ENCODE measurements at places on chromosomes 4 and X.

- DNase-seq = no peak
Measured at GRCh38 chr4:180913750-180914149, 1329.5 kb upstream of the TENM3 start.

DNA sequence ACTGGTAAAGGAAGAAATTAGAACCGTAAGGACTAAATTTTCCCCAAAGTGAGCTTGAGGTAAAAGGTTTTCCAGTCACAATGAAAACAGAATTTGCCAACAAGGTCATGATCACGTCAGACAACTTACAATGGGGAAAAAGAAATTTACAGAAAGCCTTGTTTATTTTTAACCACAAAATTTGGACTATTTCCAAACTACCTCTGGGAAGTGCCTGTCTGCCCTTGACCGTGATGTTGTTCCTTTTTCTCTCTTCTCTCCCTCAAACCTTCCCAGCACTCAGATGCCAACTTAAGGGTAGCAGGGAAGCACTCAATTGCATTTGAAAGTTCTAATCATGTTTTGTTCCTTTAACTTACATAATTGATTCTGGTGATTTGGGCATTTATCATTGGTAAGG, 32.5 kb downstream of the MEPE start:
- DNase-seq = no peak

DNA sequence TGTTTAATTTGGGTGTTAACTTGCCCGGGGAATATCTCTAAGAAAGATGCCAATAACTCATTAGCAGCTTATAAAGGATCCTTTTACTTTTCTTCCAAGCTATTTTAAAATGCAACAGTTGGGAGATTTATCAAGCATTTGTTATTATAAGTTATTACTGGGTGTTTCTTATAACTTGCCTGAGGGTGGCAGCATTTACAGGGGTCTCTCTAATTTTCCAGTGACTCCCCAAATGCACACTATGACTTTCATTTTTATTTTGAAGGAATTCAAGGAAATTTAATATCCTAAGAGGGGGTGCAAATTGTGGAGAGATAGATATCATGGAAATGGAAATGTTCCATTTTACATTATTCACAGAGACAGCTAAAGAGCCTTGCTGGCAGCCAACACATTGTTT, 138.0 kb downstream of the PDGFRA start:
- peak; percentile 32 for DNase-seq

DNA sequence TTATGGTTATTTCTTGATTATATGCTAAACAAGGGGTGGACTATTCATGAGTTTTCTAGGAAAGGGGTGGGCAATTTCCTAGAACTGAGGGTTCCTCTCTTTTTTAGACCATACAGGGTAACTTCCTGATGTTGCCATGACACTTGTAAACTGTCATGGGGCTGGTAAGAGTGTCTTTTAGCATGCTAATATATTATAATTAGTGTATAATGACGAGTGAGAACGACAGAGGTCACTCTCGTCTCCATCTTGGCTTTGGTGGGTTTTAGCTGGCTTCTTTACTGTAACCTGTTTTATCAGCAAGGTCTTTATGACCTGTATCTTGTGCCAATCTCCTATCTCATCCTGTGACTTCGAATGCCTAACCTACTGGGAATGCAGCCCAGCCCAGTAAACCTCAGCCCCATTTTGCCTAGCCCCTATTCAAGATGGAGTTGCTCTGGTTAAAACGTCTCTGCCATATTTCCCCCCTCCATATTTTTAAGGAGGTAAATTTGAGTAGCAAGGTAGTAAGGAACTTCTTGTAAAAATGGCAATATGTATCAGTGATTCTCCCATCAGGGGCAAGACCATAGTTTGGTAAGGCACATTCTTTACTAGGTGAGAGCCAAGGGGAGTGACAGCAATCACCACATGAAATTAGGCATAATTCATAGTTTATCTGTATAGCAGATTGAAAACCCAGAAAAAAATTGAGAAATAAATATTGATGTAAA, 2.6 kb downstream of the CXCL2 start:
- DNase-seq = no peak

- peak; percentile 83 for DNase-seq
Measured at GRCh38 chr4:6269616-6270511, at the start of gene WFS1. Gene WFS1, plus strand, starts transcription at chr4:6269850. Its CDS starts 7,606 bp downstream, at chr4:6277456.

GRCh38 chrX:148567779-148568178, 67.4 kb downstream of the AFF2 start:
- DNase-seq = no peak

- no peak for DNase-seq
Measured at GRCh38 chrX:19972984-19973383, 17.9 kb downstream of the BCLAF3 start.

DNA sequence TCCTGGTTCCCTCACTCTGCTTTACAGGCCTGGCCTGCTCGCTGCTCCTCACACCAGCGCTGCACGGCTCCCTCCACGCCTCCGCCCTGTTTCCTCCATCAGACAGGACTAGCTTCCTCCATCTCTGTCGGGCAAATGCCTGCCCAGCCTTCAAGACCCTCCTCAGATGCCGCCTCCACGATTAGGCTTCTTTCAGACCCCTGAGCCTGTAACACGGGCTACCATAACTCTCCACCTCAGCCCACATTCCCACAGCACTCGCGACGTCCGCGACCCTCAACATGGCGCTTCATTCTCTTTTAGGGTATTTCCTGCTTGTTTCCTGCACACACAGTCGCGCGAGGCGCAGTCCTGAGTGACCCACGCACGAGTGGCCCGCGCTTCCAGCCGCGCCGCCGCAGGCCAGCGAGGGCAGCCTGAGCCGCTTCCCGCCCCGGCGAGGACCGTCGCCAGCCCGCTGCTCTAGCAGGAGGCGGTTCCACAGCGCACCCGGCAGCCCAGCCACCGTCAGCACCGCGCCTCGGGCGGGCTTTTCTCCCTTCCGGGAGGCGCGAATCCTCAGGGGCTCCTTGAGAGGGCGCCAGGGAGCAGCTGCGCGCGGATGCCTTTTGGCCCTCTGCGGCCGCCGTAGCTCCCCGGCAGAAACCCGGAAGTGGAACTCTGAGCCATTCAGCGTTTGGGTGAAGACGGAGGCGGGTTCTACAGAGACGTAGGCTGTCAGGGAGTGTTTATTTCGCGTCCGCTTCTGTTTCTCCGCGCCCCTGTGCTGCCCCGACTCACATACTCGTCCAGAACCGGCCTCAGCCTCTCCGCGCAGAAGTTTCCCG, at the start of gene FRG1:
TSS of gene FRG1 (plus strand) at position 695 of the 827 bp plus-strand sequence. CDS start 138 bp downstream, outside the sequence.
- DNase-seq = peak; percentile 96

DNA sequence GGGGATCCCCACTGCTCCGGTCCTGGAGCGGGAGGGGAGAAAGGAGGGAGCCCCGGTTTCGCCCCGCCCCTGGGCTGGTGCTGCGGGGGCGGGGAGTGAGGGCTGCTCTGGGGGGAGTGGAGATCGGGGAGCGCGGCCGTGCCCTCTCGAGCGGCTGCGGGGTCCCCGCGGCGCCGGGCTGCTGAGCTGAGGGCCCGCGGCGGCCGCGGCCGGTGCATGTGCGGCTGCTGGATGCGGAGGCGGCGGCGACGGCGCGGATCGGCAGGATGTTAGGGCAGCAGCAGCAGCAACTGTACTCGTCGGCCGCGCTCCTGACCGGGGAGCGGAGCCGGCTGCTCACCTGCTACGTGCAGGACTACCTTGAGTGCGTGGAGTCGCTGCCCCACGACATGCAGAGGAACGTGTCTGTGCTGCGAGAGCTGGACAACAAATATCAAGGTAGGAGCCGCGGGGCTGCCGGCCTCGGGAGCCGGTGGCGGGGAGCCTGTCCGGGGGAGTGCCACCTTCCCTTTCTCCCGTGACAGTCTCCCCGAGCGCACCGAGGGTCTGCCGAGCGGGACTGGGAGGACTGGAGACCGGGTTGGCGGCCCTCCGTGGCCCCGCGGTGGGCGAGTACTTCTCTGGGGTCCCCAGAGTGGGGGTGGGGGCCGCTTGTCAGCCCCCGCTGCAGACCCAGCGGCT, at the start of gene ING2:
TSS of gene ING2 (plus strand) at position 129 of the 681 bp plus-strand sequence. CDS start at position 267, 138 bp downstream.
- peak; percentile 90 for DNase-seq

DNA sequence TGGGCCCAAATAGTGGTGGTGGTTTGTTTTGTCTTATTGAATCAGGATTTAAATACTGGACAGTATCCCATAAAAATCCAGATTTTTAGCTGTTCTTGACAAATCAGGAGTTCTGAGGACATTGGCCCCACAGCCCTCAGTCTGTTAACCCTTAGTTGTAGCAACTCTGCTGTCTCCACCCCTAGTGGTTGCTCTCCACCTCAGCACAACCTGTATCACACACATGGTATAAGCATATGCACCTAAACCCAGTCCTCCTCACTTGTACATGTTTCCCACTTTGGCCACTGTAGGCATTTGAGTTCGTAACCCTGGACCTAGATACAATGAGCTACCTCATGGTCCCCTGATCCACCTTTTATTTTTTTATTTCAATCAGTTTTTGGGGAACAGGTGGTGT, 75.9 kb downstream of the MRPL1 start:
- no peak for DNase-seq

- DNase-seq = no peak
Measured at GRCh38 chrX:49977319-49978090, 55.1 kb downstream of the CLCN5 start.

DNA sequence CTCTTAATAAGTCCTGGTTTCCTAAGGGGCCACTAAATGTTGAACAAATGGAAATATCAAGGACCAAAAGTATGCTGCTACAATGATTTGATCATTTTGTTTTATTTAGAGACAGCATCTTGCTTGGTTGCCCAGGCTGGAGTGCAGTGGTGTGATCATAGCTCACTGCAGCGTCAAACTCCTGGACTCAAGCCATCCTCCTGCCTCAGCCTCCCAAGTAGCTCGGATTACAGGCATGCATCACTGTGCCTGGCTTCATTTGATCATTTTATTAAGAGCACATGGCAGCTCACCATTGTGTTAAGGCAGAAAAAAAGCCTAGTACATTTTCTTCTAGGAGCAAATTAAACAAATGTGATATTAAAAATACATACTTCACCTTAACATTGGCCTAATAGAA, 52.7 kb downstream of the DCLK2 start:
- DNase-seq = no peak

GRCh38 chr4:183220236-183220635, 99.8 kb downstream of the CLDN22 start:
- no peak for DNase-seq
